ENCODE measurements at places on chromosomes 11 and 22.

GRCh38 chr11:117966908-117967307, 19.3 kb upstream of the IL10RA start:
- no peak for DNase-seq

GRCh38 chr22:28799606-28800307, 612 bp downstream of the XBP1 start:
- DNase-seq = peak; percentile 76

DNA sequence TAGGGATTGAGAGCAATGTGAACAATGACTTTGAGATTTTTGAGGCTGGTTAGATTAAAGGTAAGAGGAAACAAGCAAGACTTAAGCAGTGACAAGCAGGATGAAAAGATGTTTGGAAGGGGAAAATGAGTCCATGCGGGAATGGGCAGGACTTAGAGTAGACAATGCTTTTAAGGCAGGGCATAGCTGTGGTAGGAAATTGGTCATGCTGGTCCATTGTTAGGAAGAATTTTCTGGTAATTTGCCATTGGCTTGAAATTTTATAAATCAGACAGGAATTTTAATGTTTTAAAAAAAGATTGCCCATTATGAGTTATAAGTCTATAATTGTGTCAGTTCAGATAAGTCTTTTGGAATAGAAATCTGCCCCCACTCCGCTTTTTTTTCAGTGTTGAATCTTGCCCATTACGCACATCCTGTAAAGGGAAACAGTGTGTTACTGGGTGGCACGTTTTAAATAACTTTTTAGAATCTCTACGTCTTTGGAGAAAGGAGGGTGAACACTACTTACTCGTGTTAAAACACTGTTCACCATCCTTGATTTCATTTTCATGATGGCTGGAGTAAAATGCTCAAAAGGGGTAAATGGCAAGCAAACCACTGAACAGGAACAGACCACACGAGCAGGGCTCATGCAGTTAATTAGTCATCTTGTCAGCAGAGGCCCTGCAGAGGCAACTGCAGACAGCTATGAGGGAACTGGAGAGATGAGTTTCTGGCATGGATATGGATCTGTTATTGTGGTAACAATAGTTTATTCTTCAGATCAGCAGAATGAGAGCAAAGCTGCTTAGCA, 25.0 kb downstream of the SWAP70 start:
- DNase-seq = peak; percentile 84

DNA sequence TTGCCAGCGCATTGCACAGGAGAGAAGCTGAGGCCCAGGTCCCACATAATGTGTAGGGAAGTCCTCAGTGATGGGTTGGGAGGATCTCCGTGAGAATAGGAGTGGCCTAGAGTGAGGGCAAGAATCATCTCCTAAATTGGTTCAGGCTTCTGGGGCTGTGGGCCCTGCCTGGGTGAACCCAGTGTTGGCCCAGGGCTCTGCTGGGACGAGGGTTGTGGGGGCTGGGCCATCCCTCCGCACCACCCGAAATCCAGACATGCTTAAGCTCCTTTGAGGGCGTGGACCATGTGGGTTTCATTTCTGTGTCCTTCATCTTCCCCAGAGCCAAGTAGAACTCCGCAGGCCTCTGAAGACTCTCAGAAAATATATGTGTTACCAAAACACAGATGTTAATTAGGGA, 3.7 kb downstream of the MICALL1 start:
- DNase-seq = no peak

DNA sequence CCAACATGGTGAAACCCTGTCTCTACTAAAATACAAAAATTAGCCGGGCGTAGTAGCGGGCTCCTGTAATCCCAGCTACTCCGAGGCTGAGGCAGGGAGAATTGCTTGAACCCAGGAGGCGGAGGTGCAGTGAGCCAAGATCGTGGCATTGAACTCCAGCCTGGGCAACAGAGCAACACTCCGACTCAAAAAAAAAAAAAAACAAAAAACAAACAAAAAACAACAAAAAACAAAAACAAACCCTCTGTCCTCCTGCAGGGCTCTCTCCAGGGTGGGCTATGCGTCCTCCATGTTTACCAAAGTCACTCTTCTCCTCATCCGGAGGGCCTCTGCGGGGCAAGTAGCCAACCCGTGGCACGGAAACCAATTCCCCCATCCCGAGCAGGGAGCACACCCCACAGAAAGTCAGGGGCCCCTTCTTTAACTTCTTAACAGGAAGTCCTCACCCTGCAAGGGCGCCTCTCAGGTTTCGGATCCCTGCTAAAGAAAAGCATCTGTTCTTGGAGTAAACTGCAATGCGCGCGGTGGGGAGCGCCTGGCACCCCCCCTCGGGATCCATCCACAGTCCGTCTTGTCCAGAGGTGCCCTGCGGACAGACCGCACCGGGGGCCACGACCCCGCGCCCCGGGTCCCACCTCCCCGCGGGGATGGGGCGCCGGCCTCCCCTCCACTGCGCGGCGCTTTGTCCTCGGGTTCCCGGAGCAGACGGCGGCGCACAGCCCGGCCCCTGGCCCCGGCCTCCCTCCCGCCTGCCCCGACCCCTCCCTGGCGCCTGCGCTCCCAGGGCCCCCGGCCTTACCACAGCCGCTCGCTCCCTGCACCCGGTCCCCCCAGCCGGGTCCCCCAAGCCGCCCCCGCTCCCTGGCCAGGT, 712 bp downstream of the CERK start:
- peak; percentile 52 for DNase-seq

- DNase-seq = no peak
Measured at GRCh38 chr11:69000831-69001242, 12.2 kb downstream of the MRGPRF start.

- no peak for DNase-seq
Measured at GRCh38 chr11:20005747-20006146, 154.5 kb downstream of the DBX1 start.

DNA sequence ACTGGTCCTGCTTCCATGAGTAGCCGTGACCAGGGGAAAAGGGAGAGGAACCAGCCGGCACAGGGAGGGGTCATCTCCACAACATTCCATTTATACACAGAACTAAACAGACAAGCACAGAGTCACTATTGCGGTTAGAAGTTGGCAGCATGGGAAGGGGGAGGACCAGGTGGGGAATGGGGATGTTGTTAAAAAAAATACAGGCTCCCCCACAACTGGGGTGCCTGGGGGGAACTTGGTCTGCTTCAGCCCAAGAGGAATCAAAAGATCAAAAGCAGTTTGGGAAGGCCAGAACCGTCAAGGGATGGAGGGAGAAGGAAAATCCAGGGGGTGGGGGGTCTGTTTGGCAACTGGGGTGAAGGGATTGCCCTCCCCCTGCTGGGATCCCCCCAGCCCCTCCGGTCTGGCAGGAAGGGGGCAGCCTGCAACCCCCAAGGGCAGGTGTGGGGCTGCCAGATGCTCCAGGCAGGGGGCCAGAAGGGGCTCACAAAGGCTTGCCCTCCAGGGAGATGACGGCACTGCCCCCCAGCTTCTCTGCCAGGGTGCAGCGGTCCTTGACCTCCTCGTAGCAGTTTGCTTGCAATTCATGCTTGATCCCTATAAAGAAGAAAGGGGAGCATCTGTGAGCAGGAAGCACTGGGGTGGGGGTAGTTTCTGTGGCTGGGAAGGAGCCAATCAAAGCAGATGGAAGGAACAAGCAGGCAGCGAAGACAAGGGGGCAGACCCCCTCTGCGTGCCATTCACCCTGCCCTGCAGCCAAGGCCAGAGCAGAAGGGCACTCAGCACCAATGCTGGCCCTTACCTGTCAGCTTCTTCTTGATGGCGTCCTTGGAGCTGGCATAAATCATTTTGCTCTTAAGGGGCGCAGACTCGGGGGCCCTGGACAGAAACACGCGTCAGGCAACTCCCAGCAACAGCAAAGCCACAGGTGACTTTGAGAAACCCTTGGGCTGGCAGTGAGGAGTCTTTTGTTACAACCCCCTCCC, 2.8 kb downstream of the CFL1 start:
- no peak for DNase-seq

DNA sequence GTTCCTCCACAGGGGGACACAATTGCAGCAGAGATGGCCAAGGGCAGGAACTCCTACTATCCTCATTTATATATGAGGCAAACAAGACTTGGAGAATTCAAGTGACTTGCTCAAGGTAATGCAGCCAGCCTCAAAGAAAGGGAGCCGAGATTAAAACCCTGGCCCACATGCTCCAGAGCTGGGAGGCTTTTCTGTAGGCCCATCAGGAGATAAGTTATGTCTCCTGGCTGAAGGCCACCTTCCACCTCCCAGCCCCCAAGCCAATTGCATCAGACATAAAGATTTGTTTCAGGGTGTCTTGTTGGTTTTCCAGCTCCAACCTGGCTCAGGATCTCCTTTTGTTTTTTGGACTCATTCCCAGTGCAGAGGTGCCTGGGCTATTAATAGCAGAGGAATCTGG, 59.5 kb downstream of the SMIM38 start:
- no peak for DNase-seq

DNA sequence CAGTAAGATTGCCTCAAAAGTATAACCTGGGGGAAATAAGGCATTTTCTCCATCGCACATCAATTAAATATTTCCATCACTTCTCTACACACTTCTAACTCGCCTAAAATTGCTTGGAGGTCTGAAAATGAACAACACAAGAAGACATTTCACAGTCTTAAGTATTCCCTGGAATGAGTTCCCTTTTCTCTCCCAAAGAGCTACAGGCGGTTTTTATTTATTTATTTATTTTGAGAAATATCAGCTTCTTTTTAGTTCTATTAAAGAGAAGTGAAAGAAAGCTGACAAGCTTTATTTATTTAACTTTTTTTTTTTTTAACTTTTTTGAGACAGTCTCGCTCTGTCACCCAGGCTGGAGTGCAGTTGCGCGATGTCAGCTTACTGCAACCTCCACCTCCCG, 11.5 kb upstream of the PARVB start:
- DNase-seq = peak; percentile 21

DNA sequence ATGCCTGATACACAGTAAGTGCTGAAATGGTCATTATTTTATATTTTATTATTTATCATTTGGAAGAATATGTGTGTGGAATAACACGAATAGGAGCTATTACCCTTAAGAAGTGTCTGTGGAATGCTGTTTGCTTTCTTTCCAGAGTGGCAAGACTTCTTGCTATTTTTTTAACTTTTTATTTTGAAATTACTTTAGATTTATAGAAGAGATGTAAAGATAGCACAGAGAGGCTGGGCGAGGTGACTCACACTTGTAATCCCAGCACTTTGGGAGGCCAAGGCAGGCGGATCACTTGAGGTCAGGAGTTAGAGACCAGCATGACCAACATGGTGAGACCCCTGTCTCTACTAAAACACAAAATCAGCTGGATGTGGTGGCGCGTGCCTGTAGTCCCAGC, 58.9 kb upstream of the PAX6 start:
- DNase-seq = no peak

DNA sequence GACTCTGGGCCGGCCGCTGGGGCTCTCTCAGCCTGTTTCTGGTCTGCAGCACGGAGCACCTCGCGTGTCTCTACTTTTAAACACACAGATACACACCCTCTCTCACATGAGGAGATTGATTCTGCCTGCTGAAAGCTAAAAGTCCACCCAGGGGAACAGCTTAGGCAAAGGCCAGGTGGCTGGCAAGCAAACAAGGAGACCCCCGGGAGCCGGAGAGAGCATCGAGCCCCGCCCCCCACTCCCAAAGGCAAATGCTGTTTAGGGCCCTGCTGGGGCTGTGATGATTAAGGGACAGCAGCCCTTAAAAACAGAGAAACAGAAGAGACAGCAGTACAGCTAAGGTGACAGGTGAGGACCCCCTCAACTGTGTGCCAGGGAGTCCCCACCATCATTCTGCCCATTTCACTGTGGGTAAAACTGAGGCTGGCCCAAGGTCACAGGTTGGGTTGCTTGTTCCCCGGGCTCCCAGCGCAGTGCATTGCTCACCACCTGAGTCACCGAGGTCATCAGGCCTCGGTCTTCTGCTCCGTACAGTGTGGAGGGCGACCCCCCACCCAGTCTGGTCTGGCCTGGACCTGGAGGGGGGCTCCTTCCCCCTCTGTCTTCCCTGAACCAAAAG, 6.8 kb downstream of the CABP7 start:
- no peak for DNase-seq

GRCh38 chr22:40279017-40279416, 67.3 kb upstream of the ADSL start:
- DNase-seq = no peak

Data from suppressor macrophage treated with lipopolysaccharide for 4 hours (primary cell).